ENCODE measurements at places on chromosomes 3 and 15.

- no peak for DNase-seq
Observed at GRCh38 chr3:112132554-112132953, 494 bp downstream of the GCSAM start.

GRCh38 chr3:89052386-89052785 is 55.0 kb upstream of the EPHA3 start:
- DNase-seq: no peak

GRCh38 chr3:11254876-11255275 is 17.3 kb upstream of the ATG7 start:
- no peak for DNase-seq

- no peak for DNase-seq
Observed at GRCh38 chr3:195139876-195140240, 131.1 kb downstream of the XXYLT1 start.

DNA sequence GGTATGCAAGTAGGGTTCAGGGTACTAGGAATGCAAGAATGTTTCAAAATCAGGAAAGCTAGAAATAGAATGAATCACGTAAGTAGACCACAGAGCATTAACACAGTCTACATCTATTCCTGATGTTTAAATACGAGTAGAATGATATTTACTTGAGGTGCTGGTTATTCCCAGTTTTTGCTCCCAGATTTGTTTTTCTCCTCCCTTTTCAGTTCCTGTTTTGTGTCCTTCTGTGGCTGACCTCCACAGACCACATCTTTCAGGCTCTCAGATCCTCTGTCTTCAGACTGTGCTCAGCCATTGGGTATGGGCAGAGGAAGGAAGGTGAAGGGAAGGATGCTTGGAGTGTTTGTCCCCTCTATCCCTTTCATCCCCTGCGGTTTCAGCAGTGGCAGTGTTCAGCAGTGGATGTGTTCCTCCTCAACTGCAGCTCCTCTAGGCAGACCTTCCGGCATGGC is 276.6 kb downstream of the ZNF621 start:
- no peak for DNase-seq

DNA sequence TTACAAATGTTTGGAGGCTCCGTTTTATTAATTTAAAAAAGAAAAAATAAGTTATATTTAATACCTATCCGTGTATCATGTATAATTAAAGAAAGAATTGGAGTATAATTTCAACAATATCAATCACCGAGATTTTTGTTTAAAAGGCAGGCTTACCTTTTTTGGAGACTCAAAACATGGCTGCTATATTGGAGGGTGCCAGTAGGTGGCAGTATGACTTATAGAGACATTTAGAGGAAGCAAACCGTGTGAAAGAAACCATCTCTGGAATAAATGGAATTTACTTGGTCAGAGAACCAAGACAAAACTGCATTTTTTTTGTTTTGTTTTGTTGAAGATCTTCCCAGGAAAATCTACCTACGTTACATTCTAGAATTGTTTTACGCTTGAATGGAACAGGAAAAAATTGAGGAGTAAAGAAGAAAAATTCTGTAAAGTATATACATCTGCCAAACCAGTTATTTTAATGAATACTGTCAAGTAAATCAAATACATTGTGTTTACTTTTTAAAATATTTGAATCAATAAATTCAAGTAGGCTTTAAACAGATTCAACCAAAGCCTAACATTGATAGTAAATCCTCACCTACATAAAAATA is 802.6 kb upstream of the ALCAM start:
- DNase-seq: peak; percentile 31

- DNase-seq: no peak
Observed at GRCh38 chr3:73216310-73216709, 154.9 kb downstream of the EBLN2 start.

- DNase-seq: no peak
Observed at GRCh38 chr15:49758456-49758855, 137.6 kb downstream of the DTWD1 start.

GRCh38 chr3:171155122-171155700 is 128.7 kb upstream of the SLC2A2 start:
- DNase-seq: no peak

GRCh38 chr3:17775073-17775472 is 32.6 kb upstream of the TBC1D5 start:
- no peak for DNase-seq

GRCh38 chr3:25313286-25313685 is 114.8 kb upstream of the RARB start:
- DNase-seq: no peak

- no peak for DNase-seq
Observed at GRCh38 chr15:42986693-42987342, 66.2 kb upstream of the TTBK2 start.

- DNase-seq: no peak
Observed at GRCh38 chr3:166089575-166089974, 252.4 kb upstream of the BCHE start.

- DNase-seq: no peak
Observed at GRCh38 chr15:67397139-67397538, 123.8 kb upstream of the C15orf61 start.

GRCh38 chr3:24351779-24352469 is 142.7 kb downstream of the THRB start:
- no peak for DNase-seq

DNA sequence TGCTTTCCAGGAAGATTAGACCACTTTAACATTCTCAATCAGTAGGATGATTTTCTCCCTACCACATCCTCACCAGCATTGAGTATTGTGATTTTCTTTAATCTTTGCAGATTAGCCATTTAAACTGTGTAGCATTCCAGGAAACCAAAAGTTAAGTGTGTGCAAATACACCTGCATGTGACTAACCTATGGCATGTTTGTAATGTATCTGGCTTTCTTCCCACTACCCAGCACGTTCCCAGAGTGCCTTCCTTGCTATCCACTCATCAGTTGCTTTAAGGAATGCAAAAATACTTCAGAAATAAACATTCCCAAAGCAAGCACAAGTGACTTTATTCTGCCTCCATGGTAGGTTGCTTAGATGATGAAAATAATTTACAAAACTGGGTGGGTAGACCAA is 74.2 kb downstream of the ATG7 start:
- no peak for DNase-seq

DNA sequence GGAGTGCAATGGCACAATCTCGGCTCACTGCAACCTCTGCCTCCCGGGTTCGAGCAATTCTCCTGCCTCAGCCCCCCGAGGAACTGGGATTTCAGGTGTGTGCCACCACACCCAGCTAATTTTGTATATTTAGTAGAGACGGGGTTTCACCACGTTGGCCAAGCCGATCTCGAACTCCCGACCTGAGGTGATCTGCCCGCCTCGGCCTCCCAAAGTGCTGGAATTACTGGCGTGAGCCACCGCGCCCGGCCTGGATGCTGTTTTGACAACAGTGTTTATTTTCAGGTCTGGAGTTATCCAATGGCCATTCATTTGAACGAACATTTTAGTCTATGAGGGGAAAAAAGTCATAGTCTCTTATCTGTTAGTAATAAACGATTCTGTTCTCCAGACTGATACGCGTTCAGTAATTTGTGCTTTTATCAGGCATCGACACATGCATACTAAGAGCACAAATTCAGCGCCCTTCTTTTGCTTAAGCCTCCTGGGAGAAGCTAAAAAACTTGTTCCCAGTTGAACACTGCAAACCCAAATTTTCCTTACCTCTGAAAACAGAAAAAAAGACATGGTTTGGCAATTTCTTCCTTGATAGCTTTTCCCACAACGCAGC is 1.3 kb downstream of the B3GALNT1 start:
- no peak for DNase-seq

DNA sequence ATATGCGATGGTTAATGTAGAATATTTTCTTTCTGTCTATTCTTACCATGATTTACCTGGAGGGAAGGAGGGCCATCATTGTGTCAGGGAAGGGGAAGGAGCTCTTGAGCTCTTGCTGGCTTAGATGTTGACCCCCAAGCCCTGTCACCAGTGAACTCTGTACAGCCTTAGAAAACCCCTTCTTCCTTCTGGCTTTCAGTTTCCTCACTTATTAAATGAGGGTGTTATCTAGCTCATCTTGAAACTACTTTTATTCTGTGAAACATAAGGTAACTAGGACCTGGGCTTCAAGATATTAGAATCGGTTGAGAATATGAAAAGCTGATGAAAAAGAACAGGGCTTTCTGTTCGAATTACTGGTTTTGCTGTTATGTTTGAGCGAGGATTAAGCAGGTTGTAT is 25.1 kb upstream of the UTS2B start:
- no peak for DNase-seq

DNA sequence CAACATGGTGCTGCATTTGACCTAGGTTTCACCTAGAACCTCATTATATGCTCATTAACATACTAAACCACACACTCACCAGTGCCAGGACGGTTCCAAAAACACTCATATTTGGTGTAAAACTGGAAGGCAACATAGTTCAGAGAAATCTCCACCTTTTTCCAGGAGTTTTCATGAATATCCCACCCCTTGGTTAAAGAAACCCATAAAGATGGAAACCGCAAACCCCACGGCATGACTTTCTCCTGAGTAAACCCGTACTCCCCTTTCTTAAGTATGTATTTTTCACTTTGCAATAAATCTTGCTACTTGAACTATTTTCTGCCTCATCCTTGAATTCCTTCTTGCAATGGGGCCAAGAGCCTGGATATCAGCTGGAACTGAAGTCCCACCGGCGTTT is 379.3 kb downstream of the MAGI1 start:
- no peak for DNase-seq

DNA sequence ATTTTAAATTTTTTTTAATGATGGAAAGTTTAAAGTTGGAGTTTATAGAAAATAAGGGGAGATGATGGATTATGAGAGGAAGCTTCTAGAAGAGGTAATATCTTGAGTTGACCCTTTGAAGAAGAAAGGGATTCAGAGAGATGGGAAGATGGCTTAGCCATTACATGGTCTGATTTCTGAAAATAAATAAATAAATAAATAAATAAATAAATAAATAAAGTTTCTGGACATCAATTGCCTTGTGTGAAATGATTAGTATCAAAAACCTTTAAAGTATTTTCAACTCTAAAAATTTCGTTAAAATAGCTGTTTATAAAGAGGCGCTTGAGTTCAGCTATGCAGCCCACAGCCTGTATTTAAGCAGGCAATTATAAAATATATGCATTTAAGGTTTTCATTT is 93.3 kb downstream of the MB21D2 start:
- no peak for DNase-seq

DNA sequence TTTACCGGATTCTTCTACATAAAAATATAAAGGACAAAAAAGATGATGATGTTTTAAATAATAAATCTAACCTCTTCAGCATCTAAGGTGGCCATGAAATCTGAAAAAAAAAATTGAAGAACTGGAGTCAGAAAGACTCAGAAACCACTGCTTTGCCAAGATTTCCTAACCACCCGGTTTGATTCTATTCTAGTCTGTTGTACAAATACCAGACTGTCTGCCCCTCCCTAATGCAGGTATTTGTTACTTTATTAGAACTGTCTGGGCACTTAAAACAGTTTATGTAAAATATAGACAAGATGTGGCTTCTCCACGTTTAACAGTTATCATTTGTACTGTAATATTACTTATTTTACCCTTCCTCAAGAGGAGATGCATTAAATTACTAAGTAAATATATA is 48.8 kb downstream of the UACA start:
- DNase-seq: no peak

DNA sequence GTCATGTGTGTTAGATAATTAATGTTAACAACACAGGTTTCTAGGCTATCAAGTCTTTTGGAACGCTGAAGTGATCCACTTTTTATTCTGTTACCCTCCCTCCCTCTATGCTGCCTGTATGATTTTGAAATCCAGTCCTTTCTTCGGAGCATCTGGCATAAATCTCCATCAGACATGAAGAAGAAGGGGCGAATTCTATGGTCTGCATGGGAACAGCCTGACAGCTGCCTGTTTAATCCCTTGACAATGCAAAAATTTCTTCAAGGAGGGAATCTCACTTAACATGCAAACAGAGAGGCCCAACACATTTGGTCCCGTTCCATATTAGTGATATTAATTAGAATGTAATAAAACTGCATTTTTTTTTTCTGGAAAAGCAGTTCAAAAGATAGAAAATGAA is 145.2 kb downstream of the VGLL3 start:
- no peak for DNase-seq

- peak; percentile 97 for DNase-seq
Observed at GRCh38 chr3:50350527-50351322, at the start of the genes CYB561D2 and NPRL2. Gene CYB561D2 (plus strand): TSS chr3:50350862. CDS start chr3:50351434, 572 bp downstream. Gene NPRL2 (minus strand): TSS chr3:50350775. CDS start chr3:50350652, 123 bp downstream.

DNA sequence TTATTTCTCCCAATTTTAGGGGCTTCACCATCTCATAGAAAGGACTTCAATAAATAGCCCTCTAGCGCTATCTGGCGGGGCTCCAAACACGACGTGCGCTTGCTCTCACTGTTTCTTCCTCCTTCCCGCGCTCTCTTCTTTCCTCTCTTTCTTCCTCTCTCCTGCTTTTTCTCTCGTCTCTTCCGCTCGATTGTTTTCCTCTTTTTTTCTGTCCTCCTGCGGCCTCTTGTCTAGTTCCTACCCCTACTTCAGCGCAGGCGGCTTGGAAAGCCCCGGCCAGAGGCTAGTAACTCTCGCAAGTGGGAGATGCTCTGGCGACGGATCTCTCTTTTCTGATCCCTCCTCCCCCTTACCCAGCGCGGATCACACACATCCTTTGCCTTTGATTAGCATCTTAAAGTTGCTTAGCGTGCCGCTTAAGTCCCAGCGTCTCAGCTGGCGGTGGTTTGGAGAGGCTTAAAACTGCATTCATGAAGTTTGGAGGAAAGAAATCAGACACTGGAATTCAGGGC is 6.2 kb upstream of the MEIS2 start:
- no peak for DNase-seq

DNA sequence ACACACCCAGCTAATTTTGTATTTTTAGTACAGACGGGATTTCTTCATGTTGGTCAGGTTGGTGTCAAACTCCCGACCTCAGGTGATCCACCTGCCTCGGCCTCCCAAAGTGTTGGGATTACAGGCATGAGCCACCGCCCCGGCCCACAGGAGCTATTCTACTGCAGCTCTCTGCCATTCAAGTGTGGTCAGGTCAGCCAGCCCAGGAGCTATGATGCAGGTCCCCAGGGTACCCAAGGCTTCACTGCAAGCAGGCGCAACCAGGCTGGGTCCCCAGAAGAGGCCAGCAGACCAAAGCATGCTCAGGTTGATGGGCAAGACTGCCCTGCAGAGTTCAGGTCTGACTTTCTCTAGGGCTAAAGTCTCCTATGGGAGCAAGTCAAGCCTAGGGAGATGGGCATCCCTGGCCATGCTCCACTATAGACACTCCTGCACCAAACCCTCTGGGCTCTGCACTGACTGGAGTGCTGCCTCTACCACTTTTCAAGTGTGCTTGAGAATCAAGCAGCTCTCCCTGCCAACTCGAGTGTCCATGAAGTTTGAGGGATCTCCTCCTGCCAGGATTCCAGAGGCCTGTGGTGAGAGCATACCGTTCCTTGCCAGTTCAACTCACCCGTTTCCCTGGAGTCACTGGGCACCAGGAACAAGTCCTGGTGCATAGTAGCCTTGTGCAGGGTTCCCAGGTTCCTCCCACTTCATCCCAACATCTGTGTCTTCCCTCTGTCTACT is 30.9 kb downstream of the MYO9A start:
- DNase-seq: no peak

- no peak for DNase-seq
Observed at GRCh38 chr3:189232790-189233189, 61.0 kb downstream of the TPRG1 start.

GRCh38 chr15:58369261-58369701 is 62.5 kb upstream of the LIPC start:
- no peak for DNase-seq
